ENCODE measurements at places on chromosomes 2 and 18.

GRCh38 chr2:151845884-151846283 is 17.7 kb upstream of the ARL5A start:
- DNase-seq, result no peak

DNA sequence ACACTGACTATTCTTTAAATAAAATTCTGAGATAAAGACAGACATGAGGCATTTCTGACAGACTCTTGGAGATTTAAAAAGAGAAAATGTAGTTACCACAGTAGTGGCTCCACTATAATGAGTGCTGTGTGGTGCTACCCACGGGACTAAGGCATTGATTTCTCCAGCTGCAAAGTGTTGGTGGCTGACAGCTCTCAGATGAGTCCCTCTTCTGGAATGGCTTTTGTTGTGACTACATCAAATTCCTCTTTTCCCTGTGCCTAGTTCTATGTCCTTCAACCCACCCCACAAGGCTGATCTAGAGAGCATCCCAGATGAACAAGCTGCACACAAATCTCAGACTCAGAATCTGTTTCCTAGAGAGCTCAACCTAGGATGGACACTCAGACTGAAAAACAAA is 884.8 kb upstream of the ZEB2 start:
- no peak for DNase-seq

DNA sequence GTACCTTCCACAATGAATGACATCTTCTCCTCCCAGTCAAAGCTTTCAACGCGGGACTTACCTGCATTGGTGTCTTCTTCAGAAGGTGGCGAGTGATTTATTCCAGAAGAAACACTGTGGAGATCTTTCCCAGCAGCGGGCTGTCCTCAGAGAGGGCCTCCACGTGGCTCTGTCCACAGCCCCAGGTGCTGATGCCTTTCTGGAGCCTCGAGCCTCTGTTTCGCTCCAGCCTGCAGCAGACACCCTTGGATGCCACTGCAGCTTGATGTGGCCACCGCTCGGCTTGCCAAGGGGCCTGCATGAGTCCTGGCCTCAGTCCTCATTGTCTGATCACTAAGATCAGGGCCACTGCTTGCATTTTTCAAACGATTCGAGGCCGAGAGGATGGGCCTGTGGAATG is 46.6 kb upstream of the GALR1 start:
- no peak for DNase-seq

GRCh38 chr18:76445741-76446232 is 49.3 kb downstream of the ZNF516 start:
- DNase-seq, result peak; percentile 36

DNA sequence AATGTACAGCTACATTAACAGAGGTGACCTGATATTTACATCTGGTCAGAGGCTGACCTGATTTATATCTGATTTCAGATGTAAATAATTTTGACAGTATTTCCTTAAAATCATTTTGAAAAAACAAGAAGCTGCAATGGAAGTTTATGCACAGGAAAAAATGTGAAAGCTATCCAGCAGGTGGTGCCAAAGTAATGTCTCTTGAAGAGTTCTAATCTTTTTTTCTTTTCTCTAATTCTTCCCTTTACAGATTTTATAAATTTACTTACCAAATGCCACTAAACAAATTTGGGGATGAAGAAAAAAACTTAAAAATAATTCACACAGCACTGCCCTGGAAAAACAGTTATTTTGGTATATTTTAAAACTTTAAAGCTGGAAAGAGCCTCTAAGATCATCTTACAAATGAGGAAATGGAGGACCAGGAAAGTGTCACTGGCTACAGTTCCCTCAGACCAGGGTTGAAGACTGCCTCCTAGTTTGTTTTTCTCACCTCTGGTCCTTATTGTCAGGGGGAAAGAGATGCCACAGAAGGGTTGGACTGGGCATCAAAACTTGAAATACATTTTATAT is 16.4 kb upstream of the FBLN7 start:
- no peak for DNase-seq

GRCh38 chr2:233833345-233833744 is 21.0 kb downstream of the HJURP start:
- no peak for DNase-seq

DNA sequence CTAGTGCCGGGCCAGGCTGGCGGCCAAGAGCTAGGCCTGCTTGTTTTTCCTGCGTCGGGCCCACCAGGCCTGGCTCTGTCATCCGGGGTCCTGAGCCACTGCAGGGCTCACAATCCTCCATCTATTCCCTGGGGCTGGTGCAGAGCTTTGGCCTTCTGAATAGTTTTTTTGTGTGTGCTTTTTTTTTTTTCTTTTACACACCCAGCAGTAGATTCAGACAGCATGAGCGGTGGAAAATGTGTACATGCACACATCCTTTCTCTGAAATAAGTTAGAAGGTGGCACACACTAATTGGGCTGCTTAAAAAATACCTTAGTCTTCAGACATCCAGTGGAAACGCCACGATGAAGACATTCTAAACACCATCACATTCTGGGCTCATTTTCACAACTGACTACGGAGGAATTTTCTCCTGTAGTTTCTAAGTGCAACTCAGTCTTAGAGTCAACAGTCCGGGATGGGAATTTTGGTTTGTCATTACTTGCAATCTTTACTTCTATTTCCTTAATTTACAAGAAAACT is 6.1 kb downstream of the ZFP36L2 start:
- no peak for DNase-seq

GRCh38 chr2:10834068-10834655 is 21.6 kb upstream of the PDIA6 start:
- DNase-seq, result no peak

- DNase-seq, result no peak
Measured at GRCh38 chr2:150156876-150157275, 330.6 kb downstream of the RND3 start.

GRCh38 chr2:66679442-66679841 is 244.5 kb downstream of the MEIS1 start:
- DNase-seq, result no peak

DNA sequence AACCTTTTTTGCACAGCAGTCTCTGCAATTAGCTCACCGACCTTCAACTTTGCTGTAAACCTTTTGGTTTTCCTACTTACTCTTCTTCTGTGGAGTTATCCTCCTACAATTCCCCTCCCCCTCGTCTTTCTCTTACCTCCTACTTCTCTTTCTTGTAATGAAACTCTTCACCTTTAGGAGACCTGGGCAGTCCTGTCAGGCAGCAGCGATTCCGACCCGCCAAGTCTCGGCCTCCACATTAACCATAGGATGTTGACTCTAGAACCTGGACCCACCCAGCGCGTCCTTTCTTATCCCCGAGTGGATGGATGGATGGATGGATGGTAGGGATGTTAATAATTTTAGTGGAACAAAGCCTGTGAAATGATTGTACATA is 8.3 kb downstream of the TBR1 start:
- no peak for DNase-seq

DNA sequence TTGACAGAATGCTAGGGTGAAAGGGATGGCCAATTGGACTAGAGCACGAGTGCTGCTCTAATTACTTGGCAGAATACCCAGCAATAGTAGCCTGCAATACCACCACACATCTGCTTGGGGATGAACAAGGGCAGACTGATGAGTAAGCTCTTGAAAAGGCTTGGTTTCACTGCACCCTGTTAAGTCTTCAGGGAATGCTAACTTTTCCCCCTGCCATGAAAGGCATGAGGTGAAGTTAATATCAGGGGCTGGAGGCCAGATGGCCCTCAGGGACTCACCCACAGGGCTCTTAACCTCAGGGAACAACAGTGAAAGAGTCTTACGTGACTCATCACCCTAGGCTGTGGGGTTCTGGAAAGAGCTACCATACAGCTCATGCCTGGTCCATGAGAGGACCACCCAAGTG is 51.7 kb upstream of the MYL1 start:
- no peak for DNase-seq

DNA sequence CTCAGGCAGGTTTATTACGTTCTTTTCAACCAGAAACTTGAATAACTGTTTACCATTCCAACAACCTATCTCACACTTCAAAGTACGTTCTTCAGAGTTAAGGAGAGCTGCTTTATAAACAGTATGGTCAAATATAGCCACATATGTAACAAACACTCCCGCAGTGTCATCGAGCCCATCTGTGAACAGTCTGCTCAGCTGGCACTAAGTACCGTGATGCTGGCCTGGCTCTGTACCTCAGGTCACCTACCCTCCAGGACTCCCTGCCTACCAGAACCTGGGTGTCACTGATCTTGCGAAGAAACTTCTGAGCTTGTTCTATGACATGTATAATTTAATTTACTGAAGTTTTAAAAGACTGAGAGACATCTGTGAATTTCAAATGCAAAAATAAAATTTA is 71.4 kb downstream of the SEPTIN10 start:
- no peak for DNase-seq

- DNase-seq, result no peak
Measured at GRCh38 chr18:54871231-54871630, 43.0 kb downstream of the RAB27B start.

GRCh38 chr2:108640731-108641130 is 78.6 kb upstream of the RANBP2 start:
- no peak for DNase-seq

DNA sequence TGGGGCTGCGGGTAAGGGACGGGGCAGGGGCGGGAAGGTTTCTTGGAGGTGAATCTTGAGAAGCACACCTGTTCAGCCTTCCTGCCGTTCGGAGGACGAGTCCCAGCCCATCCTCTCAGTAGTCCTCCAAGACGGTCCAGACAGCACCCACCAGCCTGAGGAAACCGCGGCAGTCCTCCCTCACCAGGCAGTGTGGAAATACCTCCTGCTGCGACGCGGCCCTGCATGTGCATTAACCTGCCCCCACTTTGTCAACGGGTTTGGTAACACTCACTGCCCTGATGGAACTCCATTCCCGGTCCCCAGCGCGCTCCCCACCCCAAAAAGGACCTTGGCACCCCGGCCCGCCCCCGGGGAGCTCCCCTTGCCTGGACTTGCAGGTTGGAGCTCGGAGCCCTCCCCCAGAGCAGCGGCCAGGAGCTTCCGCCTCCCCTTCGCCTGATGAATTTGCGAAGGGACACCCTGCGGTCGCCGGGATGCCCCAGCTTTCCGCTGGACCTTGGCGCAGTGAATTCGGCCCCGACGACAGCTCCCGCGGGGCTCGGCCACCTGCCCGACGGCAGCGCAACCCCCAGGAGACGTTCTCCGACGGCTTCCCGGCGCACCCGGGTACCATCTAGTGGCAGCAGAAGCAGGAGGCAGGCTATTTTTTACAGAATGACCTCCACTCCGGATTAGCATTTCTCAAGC is 31.5 kb downstream of the ACVR1C start:
- DNase-seq, result no peak

DNA sequence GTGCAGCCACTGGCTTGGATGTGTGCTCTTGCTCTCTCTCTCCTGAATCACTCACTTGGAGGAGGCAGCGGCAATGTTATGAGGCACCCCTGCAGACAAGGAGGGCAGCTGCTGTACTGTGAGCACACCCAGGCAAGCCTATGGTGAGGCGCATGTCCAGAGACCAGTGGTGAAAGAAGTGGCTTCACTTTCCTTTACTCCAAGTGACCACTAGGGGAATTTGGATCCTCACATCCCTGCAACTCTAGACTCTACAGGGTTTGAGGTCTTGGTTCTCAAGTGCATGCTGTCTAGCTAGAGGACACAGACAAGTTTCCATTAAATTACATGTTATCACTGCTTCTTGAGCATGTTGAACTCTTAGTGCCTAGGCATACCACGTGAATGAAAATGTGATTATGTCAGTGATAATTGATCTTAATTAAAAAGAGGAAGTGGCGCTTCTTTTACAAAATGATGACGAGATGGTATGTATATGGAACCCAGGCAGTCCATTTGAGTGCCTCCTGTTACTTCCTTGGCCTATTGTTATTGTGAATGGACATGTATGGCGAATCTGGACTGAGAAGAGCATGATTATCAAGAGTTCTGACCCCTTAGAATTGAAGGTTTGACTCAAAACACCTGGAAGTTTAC is 181.0 kb upstream of the CDH2 start:
- no peak for DNase-seq

GRCh38 chr2:240896871-240897692 is 1.1 kb upstream of the MAB21L4 start:
- DNase-seq, result no peak

DNA sequence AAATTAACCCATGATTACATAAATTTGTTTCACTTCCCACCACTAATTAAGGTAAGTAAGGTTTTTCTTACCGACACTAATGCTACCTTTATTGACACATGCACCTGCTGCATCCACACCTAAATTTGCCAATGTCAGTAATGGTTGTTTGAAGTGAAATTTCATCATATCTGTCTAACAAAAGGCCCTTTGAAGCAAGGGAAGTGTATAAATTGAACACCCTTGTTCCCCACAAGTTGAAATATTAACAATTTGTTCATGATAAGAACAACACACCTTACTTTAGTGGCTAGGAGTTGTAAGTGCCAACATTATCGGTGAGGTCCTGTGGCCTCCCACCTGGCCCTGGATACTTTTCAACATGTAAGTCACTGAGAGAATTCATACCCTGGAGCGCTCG is 116.3 kb upstream of the CDCA7 start:
- DNase-seq, result no peak

DNA sequence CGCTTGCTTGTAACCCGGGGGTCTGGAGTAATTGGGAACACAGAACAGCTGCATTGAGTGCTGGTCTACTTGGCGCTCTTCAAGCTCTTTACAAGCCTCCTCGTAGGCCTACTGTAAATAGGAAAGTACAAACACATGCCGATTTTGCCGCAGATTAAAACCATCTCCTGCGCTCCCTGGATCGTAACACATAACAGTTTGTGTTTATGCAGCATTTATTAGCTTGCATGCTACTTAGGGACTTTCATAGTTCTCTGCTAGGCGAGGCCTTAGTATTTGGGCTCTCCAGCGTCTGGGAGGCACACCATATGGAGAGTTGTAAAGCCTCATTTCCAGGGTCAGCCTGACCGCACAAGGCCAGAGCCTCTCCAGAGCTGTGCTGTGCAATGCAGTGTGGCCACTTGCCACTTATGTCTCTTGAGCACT is 84.0 kb upstream of the HAAO start:
- peak; percentile 29 for DNase-seq

Measured in type B pancreatic cell (in vitro differentiated cells).